ENCODE measurements at places on chromosomes 4 and X.

DNA sequence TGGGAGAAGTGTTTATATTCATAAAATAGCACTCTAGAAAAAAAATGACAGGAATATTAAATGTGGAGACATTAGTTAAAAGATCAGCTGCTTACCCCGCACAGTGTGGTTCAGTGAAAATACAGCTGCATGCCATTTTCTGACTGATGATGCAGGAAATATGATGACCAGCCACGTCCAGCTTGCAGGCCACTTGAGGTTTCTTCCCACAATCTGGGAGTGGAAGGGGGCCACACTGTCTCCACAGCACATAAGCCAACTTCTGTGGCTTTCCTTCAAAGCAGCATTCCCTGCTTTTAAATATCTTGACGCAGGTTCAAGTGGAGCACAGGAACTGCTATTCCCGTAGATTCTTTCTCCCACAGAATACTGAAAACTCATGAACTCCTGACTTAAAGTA, 173.4 kb upstream of the GALNT7 start:
- no peak for DNase-seq

DNA sequence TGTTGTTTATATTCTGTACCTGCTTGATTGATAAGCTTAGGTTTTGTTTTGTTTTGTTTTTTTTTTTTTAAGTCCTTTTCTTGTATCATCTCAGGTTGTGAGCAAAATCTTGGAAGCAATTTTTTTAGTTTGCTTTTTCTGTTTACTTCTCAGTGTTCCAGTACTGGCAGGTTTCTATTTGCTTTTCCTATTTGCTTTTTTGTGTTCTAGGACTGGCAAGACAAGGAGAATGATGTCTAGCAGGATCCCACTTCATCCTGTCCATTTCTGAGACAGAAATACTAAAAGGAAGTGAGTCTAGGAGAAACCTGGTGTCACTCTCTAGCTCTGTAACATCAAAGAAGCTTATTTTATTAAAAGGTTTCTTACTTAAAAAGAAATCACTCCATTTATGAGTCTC, 15.6 kb downstream of the CXCL13 start:
- no peak for DNase-seq

GRCh38 chr4:106444557-106444956, 76.0 kb upstream of the GIMD1 start:
- no peak for DNase-seq

- no peak for DNase-seq
Measured at GRCh38 chr4:31467781-31468180, 747.6 kb downstream of the PCDH7 start.

- DNase-seq = no peak
Measured at GRCh38 chr4:27360790-27361267, 500.2 kb downstream of the STIM2 start.

GRCh38 chrX:37922928-37923327, 75.6 kb upstream of the DYNLT3 start:
- DNase-seq = no peak

- no peak for DNase-seq
Measured at GRCh38 chr4:156312261-156312847, 358.7 kb upstream of the CTSO start.

GRCh38 chrX:105715746-105716145, 106.6 kb upstream of the NRK start:
- DNase-seq = no peak

GRCh38 chr4:40507977-40508376, 121.7 kb downstream of the RBM47 start:
- peak; percentile 22 for DNase-seq

- no peak for DNase-seq
Measured at GRCh38 chrX:68918202-68918601, 89.4 kb downstream of the EFNB1 start.

DNA sequence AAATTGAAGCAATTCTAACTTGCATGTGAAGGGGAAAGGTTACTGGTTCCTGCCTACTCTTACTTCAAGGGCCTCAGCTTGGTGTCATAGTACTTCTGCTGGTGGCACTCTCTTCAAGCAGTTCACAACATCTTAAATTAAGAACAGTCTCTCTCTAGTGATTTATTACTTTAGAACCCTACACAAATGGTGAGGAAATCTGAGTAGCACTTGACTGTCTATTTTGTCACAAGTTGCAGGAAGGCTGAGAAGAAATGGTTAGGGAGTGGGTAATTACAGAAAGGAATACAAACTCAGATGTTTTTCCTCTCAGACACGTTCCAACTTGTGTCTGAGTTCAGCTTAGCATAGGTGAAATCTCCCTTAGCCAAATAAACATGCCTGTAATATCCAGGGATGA, 242.3 kb upstream of the GRIA3 start:
- no peak for DNase-seq

DNA sequence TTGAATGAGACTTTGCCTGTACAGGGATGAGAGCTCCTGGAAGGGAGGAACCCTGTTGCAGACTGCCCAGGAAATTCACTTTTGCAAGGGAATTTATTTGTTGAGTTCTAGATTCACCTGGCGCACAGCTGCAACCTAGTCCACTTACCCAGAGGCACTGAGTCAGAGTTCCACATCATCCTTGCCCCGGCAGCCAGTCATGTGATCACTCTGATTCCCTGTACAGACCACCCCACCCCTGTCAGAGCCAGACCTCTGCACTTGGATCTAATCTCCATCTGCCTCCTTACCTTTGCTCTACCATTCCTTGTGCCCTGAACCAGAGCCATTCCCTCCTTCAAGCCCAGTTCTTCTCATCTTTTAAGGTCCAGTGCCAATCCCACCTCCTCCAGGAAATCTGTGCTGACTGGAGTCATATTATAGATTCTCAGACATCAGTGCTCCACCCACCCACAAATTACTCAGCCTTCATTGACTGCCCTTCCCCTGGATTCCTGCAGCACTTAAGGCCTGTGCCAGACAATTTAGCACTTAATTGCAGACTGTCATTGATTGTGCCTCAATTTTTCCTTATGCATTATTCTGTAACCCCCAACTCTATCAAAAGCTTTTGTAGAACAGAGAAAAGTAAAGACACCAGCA, 84.1 kb upstream of the MAGEA4 start:
- DNase-seq = no peak

- no peak for DNase-seq
Measured at GRCh38 chr4:188408244-188409030, 269.2 kb downstream of the TRIML1 start.

DNA sequence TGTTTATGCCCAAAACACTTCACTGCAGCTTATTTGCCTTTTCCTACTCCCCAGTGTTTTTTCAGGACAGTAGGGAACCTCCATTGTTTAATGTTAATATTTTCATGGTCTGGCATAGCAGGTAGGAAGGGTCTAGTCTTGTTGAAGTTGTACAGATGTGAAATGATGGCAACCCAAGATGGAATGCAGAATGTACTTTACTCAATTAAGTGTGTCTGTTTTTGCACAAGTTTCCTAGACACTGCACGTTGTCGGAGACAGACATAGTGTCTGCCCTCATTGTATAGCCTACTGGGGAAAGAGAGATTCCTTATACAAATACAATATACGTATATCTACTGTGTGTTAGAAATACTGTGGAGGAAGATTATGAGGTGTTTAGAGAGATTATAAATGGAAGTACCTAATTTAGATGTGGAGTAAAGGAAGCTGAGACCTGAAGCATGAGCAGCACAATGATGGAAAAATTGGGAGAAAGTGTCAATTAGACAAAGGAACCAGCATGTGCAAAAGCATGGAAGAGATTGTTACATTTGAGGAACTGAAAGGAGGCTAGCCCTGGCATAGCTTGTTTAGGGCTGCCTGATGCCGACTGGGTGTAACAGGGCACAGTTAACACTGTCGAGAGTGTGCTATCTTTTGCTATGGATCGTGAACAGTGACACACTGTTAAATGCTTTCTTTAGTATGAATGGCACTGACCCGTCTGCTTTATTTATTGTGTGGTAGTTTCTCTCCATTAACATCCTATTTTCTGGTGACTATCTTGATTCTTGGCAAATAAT, 18.4 kb downstream of the CPEB2 start:
- no peak for DNase-seq

DNA sequence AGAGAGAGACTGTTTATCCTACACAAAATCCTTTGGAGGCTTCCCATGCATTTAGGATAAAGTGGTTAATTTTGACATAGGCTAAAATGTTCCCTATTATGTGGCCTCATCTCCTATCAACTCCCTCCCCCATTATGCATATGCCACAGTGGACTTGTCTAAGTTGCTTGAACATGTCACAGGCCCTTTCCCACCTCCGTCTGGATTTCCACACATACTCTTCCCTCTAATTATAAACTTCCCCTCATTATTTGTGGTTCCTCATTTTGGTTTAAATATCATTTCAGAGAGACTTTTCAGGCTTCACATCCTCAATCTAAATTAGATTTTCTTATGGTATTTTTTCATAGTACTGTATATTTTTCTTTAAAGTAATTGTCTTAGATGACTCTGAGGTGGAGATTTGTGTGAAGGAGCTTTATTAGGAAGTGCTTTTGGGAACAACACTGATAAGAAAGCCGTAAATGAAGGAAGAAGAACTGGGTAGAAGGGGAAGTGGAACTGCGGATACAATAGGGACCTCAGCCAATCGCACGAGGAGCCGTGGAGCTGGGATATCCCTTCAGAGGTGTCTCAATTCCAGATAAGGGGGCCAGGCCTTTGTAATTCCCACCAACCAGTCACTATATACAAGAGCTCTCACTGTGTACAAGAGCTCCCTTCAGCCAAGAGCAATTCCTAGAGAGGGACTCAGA, 7.9 kb downstream of the C4orf17 start:
- DNase-seq = no peak

DNA sequence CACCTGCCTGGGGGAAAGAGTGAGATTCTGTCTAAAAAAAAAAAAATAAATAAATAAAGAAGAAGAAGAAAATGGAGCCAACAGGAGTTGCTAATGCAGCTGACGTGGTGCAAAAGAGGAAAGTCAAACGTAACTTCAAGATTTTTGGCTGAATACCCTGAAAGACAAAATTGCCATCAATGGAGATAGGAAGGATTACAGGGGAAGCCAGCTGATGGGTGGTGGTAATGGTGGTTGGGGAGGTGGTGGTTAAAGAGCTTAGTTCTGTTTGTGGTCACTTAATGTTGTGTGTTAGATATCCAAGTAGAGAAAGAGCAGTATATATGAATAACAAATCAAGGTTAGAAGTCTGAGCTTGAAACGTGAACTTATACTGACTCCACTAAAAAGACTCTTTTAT, 225.4 kb downstream of the ARHGAP24 start:
- no peak for DNase-seq

DNA sequence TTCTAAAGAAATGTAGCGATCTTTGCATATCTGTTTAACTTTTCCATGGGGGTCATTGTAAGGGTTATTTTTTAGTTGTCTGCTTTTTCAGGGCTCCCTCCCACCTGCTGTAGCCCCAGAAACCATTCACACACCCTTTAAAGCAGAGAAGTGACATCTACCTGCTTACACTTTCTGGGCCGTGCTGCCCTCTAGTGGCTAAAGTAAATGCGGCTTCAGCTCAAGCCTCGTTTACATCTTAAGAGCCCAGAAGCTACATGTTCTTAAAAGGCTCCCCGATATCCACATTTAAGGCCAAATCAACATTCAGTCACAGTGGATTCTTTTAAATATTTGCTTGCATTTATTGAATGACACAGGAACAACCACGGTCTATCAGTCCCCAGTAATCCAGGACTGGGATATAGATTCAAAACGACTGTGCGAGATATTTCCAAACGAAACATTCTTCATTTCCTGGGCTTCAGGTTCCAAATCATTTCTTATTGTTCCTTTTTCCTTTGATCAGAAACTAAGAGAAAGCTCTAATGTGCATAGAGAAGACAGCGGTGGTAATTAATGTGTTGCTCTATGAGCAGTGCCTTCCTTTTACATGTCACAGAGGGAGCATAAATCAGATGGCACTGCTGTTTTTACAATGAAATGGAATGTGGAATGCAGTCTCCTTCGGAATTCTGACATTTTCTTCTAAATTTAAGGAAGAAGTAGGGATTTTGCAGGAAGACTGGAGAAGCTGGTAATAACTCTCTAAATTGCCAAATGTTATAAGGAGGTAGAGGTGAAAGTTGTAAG, 119.9 kb downstream of the RASGEF1B start:
- peak; percentile 77 for DNase-seq

DNA sequence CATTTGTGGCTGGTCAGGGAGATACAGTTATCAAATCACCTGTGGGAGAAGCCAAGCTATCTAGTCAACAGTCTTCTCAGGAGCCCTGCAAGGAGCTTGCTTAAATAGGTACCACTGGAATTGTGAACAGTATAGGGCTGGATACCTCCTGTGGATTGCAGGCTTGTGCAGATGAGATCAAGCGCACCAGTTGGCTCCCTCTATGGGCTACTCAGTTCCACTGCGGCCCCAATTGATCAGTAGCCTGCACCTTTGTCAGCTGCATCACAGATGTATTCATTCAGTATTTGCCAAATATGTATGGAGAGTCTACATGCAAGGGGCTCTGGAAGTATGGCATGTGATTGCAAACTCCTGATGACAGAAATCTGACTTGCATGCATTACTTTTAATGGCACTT, 28.6 kb downstream of the TEX13A start:
- DNase-seq = no peak

GRCh38 chrX:123337886-123338639, 154.0 kb downstream of the GRIA3 start:
- no peak for DNase-seq

- no peak for DNase-seq
Measured at GRCh38 chr4:35166466-35166865, 1077.8 kb downstream of the ARAP2 start.

DNA sequence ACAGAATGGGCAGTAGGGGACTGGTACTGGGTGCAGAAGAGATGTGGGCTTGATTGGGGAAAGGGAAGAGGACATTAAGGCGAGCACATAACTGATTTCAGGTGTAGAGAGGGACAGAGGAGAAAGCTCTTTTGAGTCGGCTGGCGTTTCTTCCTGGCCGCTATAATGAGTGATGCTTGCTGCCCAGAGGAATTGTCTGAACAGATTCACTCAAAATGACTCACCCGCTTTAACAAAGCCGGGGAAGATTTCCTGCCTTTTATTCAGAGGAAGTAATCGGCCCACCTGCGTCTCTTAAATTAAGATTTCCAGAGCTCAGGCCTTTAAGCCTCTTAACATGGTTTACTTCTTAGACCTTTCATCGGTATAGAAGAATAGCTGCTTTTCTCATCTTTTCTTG, 102.1 kb upstream of the AP1S2 start:
- DNase-seq = no peak

DNA sequence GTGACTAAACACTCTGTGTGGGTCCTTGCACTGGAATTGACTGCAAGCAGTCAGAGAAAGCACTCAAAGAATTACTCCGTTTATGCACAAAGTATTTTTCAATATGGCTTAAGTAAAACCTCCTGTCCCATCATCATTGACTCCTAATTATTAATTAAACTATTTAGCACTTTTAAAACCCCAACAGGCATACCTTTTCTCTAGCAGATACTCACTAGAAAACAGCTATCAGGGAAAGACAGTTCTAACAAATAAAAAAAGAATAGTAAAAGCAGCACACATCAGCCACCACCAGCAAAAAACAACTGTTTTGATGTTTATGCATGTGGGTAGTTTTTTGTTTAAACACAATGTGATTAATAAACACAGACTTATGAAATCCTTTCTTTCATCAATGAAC, 66.2 kb upstream of the GYPA start:
- DNase-seq = no peak

GRCh38 chr4:159856451-159856850, 753.6 kb downstream of the RAPGEF2 start:
- no peak for DNase-seq

GRCh38 chr4:67332627-67333026, 212.7 kb downstream of the CENPC start:
- DNase-seq = no peak

- DNase-seq = no peak
Measured at GRCh38 chr4:186345184-186345583, 79.2 kb downstream of the F11 start.

- DNase-seq = no peak
Measured at GRCh38 chr4:54277691-54278090, 48.6 kb downstream of the PDGFRA start.
